Glomerular endothelial cell (primary cell): ENCODE measurements at places on chromosomes 7 and 10. TPM values are rescaled to one million over a fixed set of nuclear protein-coding genes. Genes with fewer than 3 reads are reported as not detected.

- no peak for DNase-seq
Measured at GRCh38 chr10:114437473-114438292, 33.4 kb upstream of the AFAP1L2 start.

TMEM176B gene
- not detected in 2 replicates for total RNA-seq

- DNase-seq = no peak
Measured at GRCh38 chr10:31031205-31031557, 484 bp downstream of the ZNF438 start.

DNA sequence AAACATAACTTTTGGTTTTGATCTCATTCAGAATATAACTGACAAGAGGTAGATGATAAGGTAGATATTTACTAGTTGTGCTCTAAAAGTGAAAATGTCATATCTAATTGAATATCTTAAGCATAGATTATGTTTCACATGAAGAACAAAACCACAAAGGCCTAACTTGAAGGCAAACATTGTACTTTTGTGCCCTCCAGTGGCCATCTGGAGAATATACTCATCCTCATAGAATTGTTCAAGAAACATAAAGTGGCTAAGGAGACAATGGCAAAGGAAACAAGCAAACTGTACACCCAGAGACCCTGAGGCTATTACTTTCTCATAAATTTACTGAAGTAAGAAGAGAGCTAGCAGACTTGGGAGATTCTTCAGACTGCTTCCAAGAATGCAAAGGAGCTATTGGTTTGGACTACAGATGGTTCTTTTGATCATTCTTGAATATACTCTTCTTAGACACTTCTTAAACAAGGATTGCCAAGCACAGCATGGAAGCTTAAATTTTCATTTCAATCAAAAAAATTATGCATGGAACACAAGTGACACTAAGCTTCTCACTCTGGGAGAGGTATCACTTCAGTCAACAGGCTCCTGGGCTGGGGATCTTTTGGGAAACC is 98.2 kb upstream of the DKK1 start:
- no peak for DNase-seq

CLDN4 gene
- total RNA-seq = 0.93 and 9.4 TPM in 2 replicates

- no peak for DNase-seq
Measured at GRCh38 chr10:3734111-3734510, 50.9 kb downstream of the KLF6 start.

DNA sequence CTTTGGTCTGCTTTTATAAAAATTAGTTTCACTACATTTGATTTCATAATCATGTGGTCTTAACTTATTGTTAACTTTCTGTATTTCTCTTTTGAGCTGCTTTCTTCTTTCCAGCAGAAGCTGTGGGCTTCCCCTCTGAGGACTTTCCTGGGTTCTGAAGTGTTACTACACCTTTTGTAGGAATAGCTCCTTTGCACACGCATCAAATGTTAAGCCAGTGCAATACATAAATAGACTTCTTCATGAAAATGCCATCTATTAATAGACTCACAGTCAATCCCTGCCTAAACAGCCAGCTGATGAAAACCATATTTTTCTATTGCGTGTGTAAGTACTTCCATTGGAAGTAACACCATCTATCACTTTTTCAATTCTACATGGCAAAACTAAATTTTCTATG is 1.5 kb downstream of the ABCB4 start:
- DNase-seq = no peak

GRCh38 chr10:3658766-3659165 is 126.2 kb downstream of the KLF6 start:
- no peak for DNase-seq

- no peak for DNase-seq
Measured at GRCh38 chr7:159040146-159040545, 104.5 kb downstream of the VIPR2 start.

- no peak for DNase-seq
Measured at GRCh38 chr7:26681819-26682418, 182.5 kb downstream of the SKAP2 start.

- DNase-seq = no peak
Measured at GRCh38 chr7:1567049-1567771, 2.6 kb downstream of the PSMG3 start.

- no peak for DNase-seq
Measured at GRCh38 chr7:106015381-106016218, 52.5 kb downstream of the CDHR3 start.

DNA sequence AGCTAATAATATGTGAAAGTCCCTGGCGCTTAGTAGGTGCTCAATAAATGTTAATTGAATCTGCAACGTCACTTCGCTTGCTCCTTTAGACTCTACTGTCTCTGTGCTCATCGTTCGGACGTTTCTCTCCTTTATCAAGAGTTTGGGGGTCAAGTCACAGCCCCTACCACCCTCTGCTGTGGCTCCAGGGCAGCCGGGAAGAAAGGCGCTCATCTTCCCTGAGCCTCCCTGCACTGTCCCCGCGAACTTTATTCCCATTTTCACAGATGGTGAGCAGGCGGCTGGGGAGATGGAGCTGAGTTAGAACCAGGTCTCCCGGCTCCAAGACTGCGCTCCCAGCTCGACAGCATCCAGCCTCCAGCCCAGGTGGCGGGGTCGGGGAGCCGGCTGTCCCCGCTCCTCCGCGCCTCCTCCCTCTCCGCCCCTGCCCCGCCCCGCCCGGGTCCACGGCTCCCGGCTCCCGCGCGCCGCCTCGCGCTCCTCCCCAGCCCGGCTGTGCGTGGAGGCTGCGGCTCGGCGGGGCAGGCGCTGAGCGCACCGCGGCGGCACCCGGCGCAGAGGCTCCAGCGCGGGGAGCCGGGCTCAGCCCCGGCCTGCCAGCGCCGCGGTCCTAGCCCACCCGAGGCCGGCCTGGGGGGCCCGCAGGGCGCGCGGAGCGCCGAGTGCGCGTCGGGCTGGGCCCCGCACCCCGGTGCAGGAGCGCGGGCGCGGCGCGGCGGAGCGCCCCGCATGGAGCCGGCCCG is at the start of gene CLEC2L:
Gene CLEC2L (plus strand): TSS at position 487 of the 743 bp plus-strand sequence. CDS start 243 bp downstream, at position 730.
- DNase-seq = no peak

DNA sequence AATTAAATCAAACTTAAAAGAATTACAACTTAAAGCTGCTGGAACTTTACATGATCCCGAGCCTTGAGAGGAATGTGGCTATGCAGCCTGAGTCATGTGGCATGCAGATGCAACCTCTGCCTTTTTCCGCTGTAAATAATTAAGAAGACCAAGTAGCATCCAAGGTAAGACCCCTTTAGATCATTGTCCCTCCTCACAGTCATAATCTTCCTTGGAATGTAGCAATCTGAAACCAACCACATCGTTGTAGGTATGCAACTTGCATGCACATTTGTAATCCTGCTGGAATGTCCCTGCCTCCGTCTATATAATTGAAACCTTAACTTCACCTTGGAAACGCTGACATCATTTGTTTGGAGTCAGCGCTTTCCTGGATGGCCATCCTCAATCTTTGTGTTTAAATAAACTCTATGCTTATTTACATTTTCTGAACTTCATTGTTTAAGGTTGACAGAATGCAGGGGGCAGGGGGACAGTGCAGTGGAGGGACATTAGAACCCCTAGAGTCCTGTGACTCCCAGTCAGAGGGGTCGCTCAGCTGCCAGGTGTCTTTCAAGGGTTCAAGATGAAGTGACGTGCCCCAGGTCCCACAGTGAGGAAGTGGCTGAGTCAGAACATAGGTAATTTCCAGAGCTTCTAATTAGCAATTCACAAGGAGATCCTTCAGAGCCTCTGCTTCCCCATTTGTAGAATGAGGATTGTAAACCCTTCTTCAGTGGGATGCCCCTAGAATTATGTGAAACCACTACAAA is 110.7 kb downstream of the RALA start:
- no peak for DNase-seq

DNA sequence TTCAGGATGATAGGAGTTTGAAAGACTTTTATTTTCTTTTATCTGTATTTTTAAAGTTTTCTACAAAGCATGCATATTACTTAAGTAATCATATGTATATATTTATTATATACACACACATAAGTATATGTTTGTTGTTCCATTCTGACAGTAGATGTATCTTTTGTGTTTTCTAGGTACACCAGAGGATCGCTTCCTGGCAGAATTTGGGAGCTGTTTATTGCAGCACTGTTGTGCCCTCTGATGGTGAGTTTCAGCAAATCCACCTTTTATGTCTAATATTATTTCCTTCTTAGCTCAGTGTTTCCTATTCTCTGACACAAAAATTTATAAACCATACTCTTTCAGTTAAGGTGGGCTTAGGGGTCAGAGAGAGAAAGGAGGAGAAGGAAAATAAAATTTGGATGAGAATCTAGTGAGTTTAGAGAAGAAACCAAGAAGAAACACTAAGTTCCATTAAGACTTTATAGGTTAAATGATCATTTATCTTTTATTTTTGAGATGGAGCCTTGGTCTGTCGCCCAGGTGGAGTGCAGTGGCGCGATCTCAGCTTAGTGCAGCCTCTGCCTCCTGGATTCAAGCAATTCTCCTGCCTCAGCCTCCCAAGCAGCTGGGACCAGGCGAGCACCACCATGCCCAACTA is 59.2 kb upstream of the OIT3 start:
- DNase-seq = peak; percentile 52

GRCh38 chr7:96287132-96287531 is 34.8 kb downstream of the SLC25A13 start:
- DNase-seq = no peak

DNA sequence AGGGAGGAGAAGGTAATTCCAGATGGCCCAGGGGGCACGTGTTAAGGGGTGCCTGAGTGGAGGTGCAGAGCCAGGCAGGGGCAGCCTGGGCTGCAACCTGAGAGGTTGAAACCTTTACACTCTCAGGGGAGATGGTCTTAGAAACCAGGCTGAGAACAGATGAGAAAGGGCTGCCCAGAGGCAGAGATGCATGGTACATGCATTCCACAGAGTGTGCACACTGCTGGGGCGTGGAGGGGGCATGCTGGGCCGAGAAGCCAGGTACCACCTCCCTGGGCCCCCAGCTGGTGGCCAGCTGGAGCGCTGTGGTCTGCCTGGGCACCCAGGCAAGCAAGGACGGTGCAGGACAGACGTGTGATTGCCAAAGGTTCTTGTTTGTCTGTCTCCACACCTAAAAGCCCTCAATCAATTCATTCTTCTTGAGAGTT is 14.1 kb upstream of the CSGALNACT2 start:
- DNase-seq = no peak

PON1 gene
- not detected in 2 replicates for total RNA-seq

DNA sequence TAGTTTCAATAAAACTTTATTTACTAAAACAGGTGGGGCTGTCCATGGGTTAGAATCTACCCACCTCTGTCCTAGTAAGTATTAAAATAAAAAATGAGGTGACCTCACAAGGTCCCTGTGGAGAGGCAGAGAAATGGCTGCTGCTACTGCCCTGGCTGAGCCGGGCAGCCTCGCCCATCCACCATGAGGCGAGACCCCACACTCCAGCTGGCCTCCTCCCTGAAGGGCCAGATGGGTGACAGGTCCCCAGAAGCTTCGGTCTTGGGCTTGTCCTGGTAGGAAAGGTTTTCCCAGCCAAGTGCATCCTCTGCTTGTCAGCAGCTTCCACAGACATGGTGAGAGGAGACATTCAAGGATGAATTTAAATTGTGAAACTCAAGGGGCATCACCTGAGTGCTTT is 565.8 kb downstream of the PTPRN2 start:
- no peak for DNase-seq

- DNase-seq = no peak
Measured at GRCh38 chr7:6271060-6271658, 1.3 kb downstream of the CYTH3 start.

DNA sequence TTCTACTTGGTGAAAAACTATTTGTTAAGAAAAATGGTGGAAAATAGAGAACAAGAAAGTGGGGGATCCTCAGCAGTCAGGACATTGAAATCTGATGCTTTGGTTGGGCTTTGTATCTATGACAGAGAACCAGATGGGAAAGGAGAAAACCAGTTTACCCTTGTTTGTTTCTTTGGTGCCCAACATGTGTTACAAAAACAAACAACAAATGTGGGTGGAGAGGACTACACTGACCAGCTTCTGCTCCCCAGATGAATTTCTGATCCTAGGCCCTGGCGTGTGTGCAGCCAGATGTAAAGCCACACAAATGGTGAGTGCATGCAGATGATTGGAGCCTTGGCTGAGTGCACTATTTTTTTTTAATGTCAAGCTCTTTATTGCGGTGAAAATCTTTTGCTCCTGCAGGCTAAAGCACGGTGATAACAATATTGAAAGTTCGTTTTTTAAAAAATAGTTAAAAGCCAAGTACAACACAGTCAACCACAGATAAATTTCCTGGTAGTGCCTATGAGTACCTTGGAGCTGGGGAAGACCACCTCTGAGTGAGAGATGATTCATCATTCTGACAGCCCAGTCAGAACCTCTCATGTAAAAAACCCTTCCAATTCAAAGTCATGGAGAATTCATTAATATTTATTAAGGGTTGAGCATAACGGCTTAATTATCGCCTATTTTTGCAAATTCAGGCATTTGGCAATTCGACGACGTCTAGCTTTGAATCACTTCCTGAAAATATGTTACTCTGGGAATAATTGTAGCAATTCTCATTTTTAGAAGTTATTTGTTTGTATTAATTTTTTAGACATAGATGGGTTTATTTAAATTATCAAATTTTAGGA is 163.7 kb downstream of the AGMO start:
- no peak for DNase-seq

DNA sequence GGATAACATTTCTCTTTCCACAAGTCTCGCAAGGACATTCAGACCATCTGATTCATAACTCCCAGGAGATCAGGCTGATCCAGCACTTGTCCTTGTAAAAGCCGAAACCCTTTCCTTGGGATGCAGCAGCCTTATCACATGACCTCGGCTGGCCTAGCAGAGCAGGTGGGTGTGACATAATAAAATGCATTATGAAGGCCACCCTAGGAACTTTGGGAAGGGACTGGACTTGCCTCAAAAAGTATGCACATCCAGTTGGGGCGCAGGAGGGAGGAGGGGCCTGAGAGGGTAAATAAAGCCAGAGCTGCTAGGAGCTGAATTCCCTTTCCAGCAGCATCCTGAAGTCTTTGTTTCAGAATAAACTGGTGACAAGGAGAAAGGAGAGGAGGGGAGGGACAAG is 260.8 kb downstream of the SNX13 start:
- DNase-seq = no peak

ACSL5 gene
- total RNA-seq = 22.5 and 24.7 TPM in 2 replicates

GRB10 gene
- 78.4 and 131 TPM in 2 replicates for total RNA-seq

DNA sequence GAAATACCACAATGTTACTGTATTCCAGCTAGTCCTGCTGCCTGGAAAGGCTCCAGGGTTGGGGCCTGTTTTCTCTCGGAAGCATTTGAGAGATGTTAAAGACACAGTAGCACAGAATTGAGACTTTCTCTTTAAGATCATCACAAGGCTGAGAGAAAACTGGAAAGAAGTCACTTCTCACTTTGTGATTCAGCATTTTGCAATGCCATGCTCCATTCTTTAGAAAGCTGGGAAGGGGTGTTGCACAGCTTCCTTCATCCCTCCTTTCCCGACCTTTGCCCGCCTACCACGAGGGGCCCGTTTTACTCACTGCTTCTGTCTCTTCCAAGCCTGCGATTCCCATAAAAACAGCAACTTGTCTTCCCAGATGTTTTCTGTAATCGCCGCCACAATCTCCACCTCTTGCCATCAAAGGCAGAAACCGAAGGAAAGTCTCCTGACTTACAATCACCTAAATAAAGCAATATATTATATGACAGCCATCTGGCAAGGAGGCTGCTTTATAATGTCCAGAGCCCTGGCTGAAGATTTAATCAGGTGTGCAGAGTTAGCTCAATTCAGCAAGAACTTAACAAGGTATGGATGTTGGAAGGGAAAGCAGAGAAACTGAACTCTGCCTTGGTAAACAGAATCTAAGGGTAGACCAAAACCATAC is 18.9 kb downstream of the NOD1 start:
- no peak for DNase-seq

RTKN2 gene
- 0.29 TPM in 2 replicates for total RNA-seq

PON3 gene
- not detected in 2 replicates for total RNA-seq

ARMC3 gene
- not detected in 2 replicates for total RNA-seq

DNAJC1 gene
- 48.0 and 58.6 TPM in 2 replicates for total RNA-seq

CXCL12 gene
- total RNA-seq = 4.0 and 9.5 TPM in 2 replicates

POLR2J2 gene
- 1.8 and 6.1 TPM in 2 replicates for total RNA-seq

PRLHR gene
- total RNA-seq = not detected in 2 replicates
